ENCODE measurements at places on chromosomes 2 and 18.

DNA sequence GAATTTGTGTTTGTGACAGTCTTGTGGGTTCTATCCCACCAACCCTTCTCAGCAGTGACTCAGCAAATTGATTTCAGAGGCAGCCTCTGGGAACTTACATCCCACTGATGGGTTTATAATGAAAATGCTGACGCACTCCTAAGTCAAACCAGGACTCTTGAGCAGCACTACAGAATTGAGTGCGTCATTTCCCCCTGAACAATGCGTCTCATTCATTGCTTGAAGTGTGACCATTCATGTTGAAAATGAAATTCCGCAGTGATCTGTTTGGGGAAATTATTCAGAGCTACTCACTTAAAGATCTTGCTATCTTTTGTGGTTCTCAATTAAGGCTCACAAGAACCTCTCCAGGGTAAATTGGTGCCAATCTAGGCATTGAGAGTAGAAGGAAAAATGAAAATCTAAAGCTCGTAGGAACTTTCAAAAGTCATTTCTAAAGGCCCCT, 417.7 kb upstream of the SLC14A2 start:
- DNase-seq, result no peak

GRCh38 chr2:198211706-198212105, 407.3 kb downstream of the PLCL1 start:
- no peak for DNase-seq

DNA sequence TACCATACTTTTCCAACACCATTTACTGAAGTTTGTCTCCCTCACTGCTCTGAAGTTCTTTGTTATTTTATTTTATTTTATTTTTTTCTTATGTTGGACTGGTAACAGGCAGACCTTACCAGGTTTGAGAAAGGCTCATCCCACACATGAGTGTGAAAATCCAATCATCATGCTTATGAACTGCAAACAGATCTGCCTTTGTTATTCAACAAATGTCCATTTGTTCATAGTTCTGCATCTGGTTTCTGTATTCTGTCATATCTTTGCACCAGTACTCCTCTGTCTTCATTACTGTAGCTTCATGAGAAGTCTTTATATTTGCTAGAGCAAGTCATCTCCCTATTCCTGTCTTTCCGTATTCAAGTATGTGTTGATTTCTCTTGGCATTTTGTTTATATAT, 5.3 kb downstream of the RNU2-63P start:
- no peak for DNase-seq

- DNase-seq, result no peak
Observed at GRCh38 chr18:23716966-23717365, 27.7 kb downstream of the LAMA3 start.

DNA sequence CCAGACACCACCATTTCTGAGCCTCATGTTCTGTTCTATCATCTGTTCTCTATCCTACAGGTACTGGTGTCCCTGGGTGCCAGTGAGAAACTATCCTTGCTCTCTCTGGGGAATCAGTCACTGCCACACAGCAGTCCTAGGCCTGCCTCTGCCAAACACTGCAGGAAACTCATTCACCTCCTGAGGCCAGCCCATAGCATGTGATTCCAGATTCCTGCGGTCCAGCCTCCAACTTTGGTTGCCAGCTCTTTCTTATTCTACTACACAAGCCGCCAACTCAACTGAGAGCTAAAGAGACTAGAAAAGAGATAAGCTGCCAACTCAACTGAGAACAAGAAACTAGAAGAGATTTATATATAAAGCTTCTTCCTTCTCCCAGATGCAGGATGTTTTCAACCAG, 8.8 kb upstream of the TTLL4 start:
- no peak for DNase-seq

DNA sequence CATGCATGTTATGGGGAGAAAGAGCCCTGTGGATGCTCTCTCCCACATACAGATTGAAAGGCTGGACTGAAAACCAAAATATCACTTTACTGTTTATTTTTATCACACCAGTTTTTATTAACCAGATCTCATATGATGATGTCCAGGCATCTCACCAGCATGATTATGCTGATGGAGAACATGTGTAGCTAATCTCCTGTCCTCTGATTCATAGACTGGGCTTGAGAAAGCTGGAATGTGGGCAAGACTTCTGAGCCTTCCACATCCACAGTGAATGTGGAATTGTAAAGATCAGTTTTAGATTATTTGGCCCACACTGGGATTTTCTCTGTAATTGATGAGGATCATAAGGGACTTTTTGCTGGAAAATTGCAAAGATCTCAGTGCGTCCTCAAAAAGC, 137.9 kb downstream of the ICOS start:
- DNase-seq, result no peak

GRCh38 chr2:160835166-160835565, 325.1 kb upstream of the TANK start:
- no peak for DNase-seq

- no peak for DNase-seq
Observed at GRCh38 chr18:56804395-56804794, 153.2 kb downstream of the WDR7 start.

DNA sequence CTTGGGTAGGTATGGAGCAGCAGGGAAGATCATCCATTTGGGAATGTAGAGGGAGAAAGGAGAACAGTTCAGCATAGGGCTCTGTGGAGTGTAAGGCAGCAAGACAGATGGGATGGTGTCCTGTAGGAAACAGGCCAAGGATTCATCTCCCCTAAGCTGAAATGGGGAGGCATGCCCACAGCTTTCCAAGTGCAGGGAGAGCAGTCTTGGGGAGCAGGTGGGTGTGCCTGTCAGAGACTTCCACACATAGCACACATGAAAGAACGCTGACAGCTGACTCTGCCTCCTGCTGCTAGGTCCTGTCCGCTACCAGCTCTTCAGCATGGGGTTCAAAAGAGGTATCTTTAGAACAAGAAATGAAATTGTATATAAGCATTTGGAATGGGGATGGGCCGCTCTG, 9.0 kb downstream of the SETBP1 start:
- no peak for DNase-seq

DNA sequence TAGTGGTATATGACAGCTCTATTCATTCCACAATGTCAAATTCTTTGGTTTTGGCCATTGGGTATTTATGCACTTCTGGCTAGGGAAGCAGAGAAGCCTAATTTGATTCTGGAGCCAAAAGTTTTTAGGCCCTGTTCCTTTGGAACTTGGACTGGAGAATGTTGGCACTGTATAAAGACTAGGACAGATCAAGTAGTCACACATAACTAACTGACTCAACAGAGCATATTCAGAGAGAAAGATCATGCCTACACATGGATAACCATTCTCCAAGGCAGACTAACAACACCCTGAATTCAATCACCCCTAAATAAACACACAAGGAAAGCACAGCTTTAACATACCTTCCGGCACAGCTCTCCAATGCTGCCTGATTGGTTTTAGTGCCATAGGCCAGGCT, 62.9 kb downstream of the ARHGAP15 start:
- DNase-seq, result no peak

DNA sequence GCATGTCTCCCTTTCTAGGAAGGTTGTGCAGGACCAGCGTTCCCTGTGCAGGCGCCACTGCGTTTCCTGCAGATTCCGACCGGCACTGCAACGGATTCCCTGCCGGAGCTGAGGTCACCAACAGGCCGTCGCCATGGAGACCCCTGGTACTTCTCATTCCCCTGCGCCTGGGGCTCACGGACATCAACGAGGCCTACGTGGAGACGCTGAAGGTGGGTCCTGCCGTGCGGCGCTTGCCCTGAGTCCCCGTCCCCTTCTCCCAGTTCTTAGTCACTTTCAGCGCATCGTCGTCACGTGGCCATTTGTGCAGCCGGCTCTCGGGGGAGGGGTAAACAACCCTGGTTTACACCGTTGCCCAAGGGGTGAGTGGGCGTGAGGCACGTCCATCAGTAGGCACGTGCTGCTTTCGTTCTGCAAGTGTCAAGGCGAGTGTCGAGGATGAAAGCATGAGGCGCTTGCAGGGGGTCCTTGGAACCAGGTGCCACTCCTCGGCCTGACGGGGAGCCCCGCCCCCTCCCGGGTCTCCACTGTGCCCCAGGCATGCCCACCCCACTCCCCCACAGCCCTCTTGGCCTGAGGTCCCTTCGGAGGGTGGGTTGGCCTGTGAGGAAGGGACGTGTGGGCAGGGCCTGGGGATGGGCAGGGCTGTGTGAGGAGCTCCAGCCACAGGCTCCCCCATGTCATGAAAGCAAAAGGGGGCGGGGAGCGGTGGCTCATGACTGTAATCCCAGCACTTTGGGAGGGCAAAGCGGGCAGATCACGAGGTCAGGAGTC, 19.8 kb downstream of the DTYMK start:
- DNase-seq, result no peak

All from hematopoietic multipotent progenitor cell treated with erythropoietin and hydrocortisone succinate and interleukin-3 and kit ligand, for 15 days (in vitro differentiated cells).